T-helper 22 cell (primary cell): ENCODE measurements at places on chromosomes 3 and 15.

- no peak for DNase-seq
Measured at GRCh38 chr15:39936187-39936586, 2.3 kb downstream of the EIF2AK4 start.

DNA sequence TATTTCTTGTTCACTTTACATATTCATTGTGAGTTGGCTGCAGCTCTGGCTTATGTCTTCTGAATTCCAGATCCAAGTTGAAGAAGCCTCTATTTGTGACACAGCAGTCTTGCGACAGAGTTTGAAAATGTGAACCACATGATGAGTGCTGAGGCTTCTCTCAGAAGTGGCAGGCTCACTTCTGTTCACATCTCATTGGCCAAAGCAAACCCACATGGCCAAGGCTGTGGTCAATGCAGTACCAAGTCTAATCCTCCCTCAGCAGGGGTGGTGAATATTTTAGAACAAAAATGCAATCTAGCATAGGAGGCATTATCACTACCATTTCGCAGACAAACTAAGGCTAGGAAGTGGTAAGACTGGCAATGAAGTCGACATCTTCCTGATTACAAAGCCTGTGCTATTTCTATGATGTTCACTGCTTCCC is 45.2 kb downstream of the CDCP1 start:
- no peak for DNase-seq

DNA sequence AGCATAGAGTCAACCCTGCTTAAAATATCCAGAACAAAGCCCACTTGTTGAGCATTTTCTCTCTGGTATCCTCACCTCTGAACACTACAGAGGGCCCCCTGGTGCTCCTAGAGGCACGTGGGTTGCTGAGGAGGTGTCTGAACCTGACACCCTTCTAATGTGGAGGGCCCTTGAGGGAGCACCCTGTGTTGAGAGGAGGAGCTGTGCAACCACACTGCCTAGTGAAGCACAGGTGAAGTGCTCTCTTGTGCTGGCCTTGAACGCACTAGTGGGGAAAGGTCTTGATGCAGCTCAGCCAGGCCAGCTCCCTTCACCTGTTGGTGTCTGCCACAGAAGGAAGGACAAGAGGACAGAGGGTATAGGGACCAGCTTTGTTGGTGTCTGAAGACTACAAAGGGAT is 51.9 kb downstream of the CCK start:
- DNase-seq: no peak

DNA sequence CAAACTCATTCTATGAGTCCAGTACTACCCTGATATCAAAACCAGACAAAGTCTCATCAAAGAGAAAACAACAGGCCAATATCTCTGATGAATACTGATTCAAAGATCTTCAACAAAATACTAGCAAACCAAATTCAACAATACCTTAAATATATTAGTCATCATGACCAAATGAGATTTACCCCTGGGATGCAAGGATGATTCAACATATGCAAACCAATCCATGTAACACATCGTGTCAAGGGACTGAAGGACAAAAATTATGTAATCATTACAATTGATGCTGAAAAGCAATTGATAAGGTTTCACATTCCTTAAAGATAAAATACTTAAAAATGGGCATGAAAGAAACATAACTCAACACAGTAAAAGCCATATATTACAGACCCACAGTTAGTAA is 1476.9 kb downstream of the SI start:
- DNase-seq: no peak

GRCh38 chr15:44084171-44084570 is 110.9 kb downstream of the FRMD5 start:
- DNase-seq: no peak

DNA sequence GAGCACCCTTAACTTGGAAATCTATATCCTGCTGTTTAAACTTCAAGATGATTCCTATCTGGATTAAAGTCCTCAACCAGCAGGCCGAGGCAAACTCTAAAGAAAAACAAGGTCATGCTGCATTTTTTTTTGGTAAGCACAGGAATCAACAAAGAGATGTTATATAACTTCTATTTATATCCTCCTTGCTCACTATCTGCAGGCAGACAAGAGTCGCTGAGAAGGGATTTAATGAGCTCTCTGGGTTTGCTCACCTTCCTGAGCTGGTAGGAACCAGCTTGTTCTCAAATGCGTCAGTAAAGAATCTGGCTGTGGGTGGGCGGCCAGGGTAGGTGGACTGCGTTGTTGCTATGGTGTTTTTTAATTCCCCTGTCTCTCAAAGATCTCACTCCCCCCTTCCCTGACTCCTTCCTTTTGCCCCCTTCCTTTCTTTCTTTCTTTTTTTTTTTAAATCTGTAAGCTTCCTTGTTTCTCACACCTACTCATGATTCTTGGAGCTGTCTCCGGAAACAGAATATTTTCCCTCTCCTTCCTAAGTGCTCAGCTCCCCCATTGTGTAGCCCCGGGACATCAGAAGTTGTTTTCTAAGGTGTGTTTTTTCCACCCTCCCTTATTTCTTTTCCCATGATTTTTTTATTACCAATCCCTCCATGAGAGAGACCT is 228.8 kb upstream of the BHLHE40 start:
- DNase-seq: peak; percentile 54

GRCh38 chr15:70768257-70768883 is 5.0 kb upstream of the UACA start:
- no peak for DNase-seq

DNA sequence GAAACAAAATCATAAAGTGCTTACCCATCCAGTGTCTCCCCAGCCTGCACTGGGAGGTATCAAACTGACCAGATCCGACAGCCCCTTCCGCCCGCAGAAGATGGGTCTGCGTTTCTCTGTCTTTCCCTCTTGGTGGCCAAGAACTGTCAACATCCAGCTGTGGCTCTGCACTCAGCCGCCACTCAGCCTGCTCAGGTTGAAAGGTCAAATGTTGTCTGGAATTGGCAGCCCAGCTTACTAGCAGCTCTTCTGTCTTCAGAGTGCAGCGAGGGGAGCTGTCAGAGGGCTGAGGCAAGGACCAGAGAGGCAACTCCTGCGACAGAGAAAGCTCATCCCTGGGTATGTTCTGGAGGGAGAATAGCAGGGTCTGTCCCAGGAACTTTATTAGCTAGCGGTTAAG is 45.4 kb downstream of the GOLGA6L2 start:
- DNase-seq: no peak

- DNase-seq: no peak
Measured at GRCh38 chr3:117476572-117476971, 767.0 kb downstream of the TUSC7 start.

GRCh38 chr3:99167071-99167470 is 265.6 kb upstream of the DCBLD2 start:
- no peak for DNase-seq

DNA sequence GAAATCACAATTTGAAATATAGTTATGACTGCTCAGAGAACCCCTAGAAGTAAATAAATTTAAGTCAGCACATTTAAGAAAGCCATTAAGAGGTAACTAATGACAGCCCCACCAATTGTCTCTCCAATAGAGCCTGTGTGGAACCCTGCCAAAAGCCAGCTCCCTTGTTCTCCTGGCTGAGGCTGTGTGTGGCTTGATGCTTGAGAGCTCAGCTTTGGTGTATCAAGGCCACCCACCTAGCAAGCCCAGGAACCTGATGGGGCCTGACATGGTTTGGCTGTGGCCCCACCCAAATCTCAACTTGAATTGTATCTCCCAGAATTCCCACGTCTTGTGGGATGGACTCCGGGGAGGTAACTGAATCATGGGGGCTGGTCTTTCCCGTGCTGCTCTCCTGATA is 106.9 kb downstream of the LRRN1 start:
- no peak for DNase-seq

GRCh38 chr3:49469037-49469935 is 781 bp upstream of the DAG1 start:
- DNase-seq: no peak

GRCh38 chr3:133162265-133162664 is 124.1 kb downstream of the TMEM108 start:
- no peak for DNase-seq

- DNase-seq: no peak
Measured at GRCh38 chr3:101725890-101726275, 1.5 kb downstream of the CEP97 start.

DNA sequence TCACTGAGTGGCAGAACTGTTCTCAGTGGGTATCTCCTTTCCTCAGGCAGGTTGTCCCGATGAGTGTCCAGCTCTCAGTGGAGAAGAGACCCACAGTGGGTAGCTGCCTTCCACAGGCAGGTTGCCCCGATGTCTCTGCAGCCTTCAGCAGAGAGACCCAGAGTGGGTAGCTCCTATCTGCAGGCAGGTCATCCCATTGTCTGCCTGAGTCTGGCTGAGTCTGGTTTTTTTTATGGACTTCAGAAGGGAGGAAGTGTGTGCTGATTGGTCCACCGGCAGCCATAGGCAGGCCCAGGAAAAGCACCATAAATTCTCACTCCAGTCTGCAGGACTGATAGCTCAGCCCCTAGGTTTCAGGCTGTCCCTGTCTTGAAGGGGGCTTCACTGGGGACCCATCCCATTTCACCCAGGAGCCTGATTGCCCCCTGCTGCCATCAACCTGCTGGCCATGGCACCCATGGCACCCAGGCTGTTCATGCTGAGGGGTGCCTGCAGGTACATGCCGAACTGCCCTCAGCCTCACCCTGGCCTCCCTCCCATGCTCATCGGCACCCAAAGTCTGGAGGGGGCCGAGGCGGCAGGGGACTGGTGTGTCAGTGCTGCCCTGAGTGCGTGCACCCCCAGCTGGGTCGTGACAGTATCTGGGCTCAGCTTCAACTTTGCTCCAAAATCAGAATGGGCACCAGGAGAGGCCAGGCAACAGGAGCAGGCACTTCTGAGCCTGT is 3.6 kb upstream of the LIMD1 start:
- no peak for DNase-seq

GRCh38 chr3:25266677-25267076 is 161.4 kb upstream of the RARB start:
- no peak for DNase-seq

DNA sequence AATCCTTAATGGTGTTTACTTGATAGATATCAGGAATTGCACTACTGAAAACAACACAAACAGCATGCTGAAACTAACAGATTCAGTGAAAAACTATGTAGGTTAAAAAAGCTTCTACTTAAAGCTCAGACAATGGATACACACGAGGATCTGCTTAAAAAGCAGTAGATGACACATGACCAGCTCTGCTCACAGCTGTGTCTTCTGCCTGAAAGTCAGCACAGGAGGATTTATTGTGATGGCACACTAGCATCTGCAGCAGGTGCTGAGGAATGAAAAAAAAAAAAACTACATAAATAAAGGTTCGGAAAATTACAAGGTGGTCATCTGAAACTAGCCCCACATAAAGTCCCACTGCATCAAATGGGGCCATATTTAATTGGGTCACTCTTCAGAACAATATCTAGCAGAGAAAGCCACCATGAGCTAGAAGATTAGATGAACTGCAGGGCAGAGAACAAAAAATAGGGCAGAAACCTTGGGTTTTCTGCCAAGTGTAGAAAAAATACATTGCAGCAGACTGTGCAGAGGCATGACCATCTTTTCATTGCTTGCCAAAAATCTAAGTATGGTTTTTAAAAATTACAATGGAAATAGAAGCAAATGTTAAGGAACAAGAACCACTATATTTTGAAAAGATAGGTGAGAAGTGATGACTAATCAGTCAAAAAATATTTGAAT is 13.2 kb upstream of the GOLM2 start:
- no peak for DNase-seq

- DNase-seq: no peak
Measured at GRCh38 chr3:185739264-185739701, 85.6 kb downstream of the IGF2BP2 start.

DNA sequence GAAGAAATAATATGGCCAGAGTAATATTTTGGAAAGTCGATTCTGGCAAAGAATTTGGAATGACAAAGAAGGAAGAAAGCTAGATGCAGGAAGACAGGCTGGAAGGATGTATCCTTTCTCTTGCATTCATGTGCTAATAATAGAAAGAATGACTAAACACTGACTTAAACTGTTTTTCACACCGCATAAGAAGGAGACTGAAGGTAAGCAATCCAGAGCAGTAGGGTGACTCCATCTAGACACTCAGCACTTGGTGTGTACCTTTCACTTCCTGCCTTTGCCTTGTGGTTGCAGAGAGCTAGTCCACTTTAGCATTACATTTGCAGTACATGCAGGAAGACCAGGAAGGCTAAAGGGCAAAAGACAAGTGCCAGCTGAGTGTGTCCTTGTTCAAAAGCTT is 234.6 kb downstream of the RBMS3 start:
- no peak for DNase-seq

GRCh38 chr3:20760981-20761380 is 575.0 kb upstream of the SGO1 start:
- DNase-seq: no peak
